SK-MEL-5 (cell line): ENCODE measurements at places on chromosomes 5 and 9.

DNA sequence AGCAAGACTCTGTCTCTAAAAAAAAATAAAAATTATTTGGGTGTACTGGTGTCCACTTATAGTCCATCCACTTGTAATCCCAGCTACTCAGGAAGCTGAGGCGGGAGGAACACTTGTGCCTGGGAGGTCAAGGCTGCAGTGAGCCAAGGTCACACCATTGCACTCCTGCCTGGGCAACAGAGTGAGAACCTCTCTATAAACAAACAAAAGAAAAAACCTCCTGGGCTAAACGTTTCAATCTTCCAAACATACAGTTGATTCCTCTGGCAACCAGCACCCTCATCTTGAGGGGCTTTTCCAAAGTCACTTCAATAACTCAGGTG, 13.9 kb upstream of the CDK5RAP2 start:
- no peak for DNase-seq

DNA sequence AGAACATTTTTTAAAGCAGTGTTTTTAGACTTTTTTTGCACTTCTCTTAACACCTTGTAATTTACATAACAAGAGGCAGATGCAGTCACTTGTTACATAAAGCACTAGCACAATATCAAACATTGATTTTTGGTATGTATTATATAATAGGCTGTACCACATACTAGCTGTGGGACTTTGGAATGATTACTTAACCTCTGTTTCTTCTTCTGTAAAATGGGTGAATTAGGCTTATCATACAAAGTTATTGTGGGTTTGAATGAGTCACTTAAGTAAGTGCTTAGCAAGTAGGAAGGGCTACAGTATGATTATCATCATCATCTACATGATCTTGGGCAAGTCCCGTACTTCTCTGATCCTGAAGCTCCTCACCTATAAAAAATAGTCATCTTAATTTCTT, 2.1 kb downstream of the FAM81B start:
- no peak for DNase-seq

GRCh38 chr9:127835991-127836516, 18.4 kb downstream of the ENG start:
- no peak for DNase-seq

DNA sequence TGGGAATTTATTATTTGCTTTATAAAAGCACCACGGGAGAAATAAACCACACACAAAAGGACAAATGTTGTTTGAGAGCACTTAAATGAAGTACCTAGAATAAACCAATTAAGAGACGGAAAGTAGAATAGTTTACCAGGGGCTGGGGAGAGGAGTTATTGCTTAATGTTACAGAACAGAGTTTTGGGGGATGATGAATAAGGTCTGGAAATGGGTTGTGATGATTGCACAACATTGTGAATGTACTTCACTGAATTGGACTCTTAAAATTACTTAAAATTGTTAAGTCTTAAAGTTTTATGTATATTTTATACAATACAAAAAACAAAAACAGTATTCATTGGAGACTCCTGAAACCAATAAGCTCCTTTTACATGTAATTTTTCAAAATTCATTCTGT, 1.5 kb downstream of the ZBTB43 start:
- no peak for DNase-seq

GRCh38 chr5:103434057-103434456, 128.5 kb downstream of the NUDT12 start:
- DNase-seq = no peak

- DNase-seq = no peak
These were observed 3.1 kb downstream of the PTGES2 start for GRCh38 chr9:128124451-128124850.

DNA sequence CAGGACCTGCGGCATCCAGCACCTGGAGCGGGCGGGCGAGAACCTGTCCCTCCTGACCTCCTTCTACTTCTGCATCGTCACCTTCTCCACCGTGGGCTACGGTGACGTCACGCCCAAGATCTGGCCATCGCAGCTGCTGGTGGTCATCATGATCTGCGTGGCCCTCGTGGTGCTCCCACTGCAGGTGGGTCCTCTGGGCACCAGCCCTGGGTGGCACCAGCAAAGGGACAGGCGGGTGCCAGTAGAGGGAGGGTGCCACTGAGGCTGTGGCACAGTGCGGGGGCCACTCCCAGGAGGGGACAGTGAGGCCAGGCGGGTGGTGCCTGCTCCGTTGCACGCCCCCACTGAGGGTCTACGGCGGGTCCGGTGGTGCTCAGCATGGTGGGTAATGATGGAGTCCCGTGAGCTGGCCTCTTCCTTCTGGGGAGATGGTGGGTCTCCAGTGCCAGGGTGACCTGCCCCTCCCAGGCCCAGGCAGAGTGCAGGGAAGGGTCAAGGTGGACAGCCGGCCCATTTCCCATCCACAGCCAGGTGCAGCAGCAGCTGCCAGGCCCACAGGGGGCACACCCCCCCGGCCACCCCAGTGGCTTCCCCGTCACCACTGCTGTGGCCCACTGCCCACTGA, 57.8 kb downstream of the KCNT1 start:
- no peak for DNase-seq

DNA sequence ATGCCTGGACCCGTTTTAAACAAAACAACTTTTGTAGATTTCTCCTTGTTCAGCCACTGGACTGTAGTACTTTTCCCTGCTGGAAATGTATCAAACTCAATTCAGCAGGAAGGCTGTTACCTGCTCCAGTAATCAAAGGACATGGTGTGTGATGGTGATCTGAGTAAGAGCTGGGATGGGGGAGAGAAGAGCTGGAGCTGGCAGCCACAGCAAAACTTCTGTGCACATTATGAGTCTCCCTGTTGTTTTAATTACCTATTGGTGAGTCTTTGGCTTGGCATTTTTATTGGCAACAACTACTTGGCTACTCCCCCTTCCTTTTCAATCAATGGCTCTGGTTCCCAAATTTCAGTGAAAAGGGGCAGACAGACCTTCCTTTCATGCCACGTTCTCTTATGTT, 9.7 kb downstream of the NREP start:
- no peak for DNase-seq

- DNase-seq = no peak
These were observed 175.7 kb downstream of the ARHGEF28 start for GRCh38 chr5:73801686-73802085.

GRCh38 chr9:31541721-31542281, 842.6 kb upstream of the ACO1 start:
- DNase-seq = no peak

GRCh38 chr5:88887342-88887741, 4.4 kb upstream of the MEF2C start:
- no peak for DNase-seq

- no peak for DNase-seq
These were observed 2.0 kb upstream of the AJM1 start for GRCh38 chr9:136840140-136840876.

- peak; percentile 69 for DNase-seq
These were observed 40.8 kb upstream of the SMU1 start for GRCh38 chr9:33117306-33117705.

DNA sequence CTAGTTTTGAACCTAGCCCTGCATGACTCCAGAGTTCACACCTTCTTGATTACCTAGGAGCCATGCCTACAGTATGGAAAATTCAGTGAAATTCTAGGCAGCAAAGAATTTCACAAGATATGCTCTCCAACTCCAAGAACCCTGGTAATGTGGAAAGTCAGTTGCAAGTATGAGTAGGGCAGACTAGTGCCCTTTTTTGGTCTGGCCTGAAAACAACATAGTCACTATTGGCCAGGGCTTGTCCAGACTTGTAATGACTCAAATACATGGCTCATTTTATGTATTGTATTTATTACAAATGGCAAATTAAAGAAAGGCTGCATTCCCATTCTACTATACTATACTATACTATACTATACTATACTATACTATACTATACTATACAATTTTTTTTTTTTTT, 160.4 kb downstream of the ESM1 start:
- DNase-seq = no peak

DNA sequence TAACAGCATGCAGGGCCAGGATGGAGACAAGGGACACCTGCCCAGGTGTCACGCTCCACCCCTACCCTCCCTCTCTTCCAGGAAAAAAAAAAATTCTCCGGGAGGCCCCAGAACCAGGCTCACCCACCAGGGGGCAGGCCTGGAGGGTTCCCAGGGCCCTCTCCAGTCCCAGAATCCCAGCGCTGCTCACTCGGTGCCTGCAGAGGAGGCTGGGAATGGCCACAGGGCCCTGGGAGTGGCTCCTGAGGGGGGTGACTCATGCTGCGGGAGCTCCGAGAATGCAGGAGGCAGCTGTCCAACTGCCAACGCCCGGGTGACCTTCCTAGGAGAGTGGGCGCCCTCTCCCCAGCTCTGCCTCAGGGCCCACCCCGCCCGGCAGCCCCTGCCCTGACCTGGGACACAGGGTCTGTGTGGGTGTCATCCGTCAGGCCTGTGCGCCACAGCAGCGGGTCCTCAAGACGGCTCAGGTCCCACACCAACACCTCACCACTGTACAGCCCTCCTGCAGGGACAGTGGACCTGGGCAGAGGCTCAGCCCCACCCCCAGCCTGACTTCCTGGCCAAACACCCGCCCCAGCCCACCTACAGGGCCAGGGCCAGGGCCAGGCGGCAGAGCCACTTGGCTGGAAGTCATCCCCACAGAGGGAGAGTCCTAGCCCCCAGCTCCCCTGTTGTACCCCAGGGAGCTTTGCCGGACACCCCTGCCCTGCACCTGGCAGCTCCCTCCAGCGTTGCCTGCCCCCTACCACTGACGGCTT, 21.2 kb downstream of the DYNC2I2 start:
- DNase-seq = peak; percentile 72

DNA sequence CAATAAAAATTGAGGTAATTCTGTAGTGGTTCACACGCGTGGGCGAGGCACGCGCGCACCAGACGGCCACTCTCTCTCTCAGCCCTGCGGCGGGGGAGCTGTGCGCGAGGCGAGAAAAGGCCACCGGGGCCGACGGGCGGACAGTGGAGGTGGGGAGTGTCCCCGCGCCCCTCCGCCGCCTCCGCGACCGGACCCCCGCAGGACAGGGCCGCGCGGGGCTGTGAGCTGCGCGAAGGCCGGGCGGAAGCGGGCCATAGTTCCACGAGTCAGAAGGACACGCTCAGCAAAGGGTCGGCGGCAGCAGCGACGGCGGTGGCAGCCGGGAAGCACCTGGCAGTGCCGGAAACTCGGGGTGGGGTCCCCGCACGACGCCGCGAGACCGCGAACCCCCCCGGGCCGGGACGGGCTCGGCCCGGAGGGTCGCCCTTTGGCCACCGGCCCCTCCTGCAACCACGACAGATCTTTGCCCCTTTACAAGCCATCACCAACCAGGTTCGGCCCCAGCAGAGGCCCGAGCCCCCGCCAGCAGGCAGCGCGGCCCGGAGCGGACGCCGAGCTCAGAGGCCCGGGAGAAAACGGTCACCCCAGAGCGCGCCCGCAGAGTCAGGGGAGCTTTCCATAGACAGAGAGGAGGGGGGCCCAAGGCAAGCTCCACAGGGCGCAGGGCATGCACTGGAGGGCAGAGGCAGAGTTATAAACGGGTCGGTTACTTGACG, 60.9 kb downstream of the ZNF354C start:
- DNase-seq = no peak

DNA sequence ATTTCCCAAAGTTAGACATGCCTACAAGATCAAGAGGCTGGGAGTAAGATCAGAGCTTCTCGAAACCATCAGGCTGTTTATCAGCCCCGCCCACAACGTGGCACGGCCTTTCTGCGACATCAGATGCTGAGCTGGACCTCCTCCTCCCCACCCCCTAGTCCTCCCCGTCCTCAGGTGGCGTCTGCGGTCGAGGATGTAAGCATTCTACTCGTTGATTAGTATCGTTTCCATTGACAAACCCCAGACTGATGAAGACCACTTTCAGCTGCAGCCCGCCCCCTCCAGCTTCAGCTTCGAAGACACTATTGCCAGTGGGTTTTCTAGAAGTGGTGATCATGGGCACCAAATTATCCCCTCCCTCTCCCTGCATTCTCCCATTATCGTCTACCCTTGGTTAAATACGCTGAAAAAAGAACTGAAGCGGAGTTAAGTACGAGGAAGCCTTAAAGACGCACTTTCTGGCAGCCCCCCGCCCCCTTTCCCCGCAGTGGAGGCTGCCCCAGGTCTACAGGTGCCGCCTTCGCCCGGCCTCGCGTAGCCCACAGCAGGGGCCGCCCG, 1.1 kb downstream of the PPIC start:
- DNase-seq = peak; percentile 54

DNA sequence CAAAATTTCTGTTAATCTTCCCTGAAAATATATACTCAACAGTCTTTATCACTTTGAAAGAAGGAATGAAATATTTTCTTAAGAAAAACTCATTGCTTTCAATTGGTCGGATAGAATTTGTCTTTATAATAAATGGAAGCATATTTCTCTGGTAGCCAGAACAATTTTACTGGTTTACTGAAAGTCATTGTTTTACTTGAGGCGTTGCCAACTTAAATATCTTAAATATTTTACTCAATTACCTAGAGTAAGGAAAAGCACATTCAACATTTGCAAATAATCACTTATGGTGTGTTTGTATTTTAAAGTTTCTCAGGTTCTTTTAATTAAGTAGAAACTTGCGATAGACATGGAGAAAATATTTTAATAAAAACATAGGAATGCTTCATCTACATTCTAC, 1181.7 kb downstream of the EFNA5 start:
- DNase-seq = no peak

- DNase-seq = no peak
These were observed 166.7 kb upstream of the FER start for GRCh38 chr5:108581026-108581425.

- DNase-seq = no peak
These were observed 61.7 kb downstream of the SPEF2 start for GRCh38 chr5:35679357-35679756.

- DNase-seq = no peak
These were observed 289.3 kb downstream of the ZNF608 start for GRCh38 chr5:124457101-124457500.

DNA sequence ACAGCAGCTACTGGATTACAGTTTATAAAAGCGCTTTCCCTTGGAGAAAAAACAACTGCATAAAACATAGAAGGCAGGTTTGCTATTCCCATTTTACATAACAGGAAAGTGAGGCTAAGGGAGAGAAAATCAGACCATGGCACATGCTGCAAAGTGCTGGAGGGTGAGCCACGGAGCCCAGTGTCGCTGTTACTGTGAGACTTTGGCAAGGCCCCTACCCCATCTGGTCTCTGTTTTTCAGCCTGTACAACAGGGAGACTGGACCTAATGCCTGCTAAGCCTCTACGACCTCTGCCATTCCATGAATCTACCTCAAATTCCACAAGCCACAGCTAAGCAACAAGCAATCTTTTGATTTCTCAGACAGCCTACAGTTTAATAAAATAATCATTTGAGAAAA, 139.2 kb downstream of the GABBR2 start:
- no peak for DNase-seq

- DNase-seq = no peak
These were observed 35.9 kb downstream of the PCSK5 start for GRCh38 chr9:75926385-75926784.

DNA sequence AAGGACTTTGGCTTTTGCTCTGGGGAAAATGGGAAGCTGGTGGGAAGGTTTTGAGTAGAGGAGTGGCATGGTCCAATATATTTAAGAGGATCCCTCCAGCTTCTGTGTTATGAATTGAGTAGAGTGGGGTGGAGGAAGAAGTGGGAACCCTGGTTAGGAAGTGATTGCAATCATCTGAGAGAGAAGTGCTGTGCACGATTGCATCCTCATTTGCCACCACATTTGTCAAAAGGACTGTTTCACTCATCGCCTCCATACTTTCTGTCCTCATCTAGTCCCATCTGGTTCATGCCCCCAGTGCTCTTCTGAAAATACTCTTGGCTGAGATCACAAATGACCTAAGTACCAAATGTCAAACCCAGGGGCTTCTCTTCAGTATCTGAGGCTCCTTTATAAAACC, 192.1 kb downstream of the RAB3C start:
- DNase-seq = no peak

- DNase-seq = no peak
These were observed 55.2 kb downstream of the SLC28A3 start for GRCh38 chr9:84285381-84285780.
